Stimulated activated CD4-positive, alpha-beta T cell treated with anti-CD3 and anti-CD28 coated beads, Interleukin-2, amount 100 ng/mL, for 24 hours (primary cell): ENCODE measurements at places on chromosomes 6 and 20.
A peak's percentile ranks its signal among the peaks of the same experiment; 100 is the strongest.

GRCh38 chr6:162798546-162799266, 70.9 kb downstream of the PACRG start:
- no peak for DNase-seq

GRCh38 chr6:54899986-54900385, 53.4 kb downstream of the FAM83B start:
- no peak for DNase-seq

DNA sequence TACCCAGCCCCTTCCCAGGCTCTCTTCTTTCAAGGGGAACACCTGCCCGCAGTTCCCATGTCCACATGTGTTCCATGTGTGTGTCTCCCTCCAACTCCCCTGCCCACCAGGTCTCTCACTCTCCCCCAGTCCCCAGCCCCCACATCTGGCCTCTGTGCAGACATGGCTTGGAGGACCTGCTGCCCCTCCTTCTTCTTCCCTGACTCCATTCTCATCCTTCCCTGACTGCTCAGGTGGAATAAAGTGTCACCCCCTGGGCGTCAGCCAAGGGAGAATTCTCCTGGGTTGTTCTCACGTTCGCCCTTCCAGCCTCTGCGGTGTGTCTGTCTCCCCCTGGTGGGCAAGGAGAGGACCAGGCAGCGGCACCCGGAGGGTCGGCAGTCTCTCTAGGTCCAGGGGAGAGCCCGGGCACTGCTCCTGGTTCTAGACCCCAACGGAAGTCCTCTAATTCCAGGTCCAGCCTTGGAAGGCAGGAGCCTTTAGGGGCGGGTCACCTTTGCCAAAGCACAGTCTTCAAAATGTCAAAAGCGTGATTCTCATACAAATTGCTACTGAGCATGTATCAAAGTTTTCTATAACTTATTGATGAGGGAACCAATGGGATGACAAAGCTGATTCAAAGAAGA, 50.5 kb downstream of the EBF4 start:
- DNase-seq, result peak; percentile 70

DNA sequence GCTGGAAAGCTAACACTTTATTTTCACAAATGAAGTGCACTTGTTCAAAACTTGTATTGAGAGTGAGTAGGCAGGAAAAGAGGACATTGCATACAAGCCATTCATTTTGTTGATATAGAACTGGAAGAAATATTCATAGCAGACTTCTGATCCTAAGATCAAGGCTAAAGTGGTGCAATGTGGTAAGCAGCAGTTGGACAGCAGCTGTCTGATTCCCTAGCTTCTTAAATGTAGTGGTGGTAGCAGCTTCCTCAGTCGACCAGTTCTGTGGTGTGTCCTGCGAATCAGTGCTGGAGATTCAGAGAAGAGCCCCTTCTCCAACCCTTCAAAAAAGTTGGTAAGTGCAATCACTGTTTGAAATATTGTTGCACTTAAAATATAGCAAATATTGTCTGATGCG, 281.7 kb upstream of the GJE1 start:
- DNase-seq, result no peak

DNA sequence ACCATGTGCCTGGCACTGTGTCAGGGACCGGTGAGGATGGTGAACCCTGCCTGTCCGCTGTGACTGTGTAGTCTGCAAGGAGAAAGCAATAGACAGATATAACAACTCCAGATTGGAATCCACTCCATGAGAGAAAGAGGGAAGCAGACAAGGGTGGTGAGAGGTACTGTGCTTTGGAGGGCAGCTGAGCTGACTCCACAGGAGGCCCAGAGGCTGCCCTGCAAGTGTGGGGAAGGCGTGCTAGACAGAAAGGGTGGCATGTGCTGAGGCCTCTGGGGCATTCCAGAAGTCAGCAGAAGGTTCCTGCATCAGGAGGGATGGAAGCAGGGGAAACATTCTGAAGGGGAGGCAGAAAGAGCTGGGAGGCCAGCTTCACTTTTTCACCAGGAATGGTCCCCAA, 39.3 kb upstream of the APCDD1L start:
- DNase-seq, result no peak

DNA sequence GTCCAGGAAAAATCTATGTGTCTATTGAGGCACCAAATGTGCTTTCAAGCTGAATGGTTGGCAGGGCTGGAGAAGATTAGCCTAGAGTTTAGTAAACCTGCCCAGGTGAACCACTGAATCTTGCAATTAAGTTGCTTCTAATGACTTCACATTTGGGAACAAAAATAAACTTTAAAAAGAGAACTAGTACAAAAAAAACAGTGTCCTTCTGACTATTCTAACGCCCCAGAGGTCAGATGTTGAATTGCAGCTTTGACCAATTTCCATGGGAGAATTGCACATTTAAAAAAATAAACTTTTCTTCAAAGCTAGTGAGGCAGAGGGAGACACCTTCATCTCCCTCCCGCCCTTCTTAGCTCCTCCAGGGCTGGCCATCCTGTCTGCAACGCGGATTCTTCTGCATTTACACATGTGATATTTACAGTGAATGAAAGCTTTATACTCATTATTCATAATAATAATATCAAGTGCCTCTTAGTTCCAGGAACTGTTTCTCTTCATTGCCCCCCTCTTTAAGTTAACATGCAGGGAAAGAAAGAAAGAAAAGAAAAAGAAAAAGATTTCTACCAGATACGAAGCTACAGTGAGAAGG, 270.2 kb downstream of the SMOC2 start:
- no peak for DNase-seq

DNA sequence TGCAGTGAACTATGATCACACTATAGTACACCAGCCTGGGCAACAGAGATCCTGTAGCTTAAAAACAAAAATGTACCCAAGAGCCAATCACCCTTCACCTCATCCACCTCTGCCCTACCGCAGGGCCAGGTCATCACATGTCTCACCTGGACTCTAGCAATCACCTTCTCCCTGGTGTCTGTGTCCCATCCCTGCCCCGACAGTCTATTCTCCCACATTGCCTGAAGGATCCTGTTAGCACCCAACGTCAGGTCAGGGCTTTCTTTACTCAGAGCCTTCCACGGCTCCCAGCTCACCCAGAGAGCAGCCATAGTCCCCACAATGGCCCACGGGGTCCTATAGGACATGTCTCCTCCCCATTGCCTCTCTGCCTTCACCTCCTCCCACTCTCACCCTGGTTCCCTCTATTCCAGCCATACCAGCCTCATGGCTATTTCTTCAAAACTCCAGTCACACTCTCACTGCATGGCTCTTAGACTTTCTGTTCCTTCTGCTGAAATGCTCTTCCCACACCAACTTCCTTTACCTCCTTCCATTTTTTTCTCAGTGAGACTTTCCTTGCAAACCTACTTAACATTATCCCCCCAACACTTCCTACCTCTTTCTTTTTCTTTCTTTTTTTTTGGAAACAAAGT, 22.5 kb upstream of the ARFGEF2 start:
- no peak for DNase-seq

DNA sequence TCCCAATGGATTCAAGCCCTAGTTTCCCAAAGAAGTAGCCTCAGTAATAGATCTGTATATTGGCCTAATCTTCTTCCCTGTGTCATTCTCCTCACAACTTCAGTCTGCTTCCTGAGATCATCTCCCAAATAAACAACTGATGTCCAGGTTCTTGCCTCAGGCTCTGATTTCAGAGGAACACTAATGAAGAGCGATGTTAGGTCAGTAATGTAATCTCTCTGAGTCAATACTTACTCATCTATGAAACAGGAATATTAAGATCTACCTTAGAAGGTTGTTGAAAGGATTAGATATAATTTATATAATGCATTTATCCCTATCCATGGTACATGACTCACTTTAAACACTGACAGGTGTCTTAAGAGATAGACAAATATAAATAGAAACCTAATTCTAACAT, 246.0 kb upstream of the FLRT3 start:
- DNase-seq, result no peak

- DNase-seq, result no peak
Measured at GRCh38 chr20:62920039-62920645, 6.2 kb downstream of the DIDO1 start.

DNA sequence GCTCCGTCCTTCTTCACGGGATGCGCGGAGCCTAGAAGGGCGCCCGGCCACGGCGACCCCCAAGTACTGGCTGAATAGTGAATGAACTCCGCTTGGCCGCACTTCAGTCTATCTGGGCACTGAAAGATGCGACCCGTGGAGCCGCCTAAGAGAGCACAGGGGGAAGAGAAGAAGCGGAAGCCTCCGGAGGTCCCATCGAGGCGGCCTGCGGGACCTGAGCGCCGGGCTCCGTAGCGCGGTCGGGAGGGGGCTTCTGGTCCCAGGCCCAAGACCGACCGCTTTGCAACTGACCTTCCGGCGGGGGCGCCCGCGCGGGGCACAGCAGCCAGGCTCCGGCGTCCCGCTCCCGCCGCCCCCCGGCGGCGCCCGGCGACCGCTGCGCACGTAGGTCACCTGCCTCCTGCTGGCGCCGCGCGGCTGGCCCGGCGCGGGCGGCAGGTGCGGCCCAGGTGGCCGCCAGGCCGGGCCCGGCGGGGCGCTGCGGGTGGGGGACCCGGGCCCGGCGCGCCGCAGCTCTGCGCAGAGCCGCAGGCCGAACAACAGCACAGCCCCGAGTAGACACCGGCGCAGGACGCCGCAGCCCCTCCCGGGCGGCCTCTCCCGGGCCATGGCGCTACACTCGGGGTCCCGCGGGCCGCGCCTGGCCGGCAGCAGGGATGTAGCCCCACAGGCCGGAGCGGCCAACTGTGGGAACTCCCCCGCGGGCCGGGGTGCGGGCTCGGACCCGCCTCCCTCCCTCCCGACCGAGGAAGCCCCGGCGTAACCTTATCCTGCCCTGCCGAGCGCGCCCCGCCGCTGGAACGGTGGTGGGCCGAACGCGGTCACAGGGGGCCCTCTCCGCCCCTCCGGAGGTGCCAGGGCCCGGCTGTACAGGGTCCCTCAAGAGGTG, at the start of gene METTL24:
TSS of gene METTL24 (minus strand) at position 686 of the 889 bp plus-strand sequence. CDS start at position 609, 77 bp downstream.
- peak; percentile 14 for DNase-seq

DNA sequence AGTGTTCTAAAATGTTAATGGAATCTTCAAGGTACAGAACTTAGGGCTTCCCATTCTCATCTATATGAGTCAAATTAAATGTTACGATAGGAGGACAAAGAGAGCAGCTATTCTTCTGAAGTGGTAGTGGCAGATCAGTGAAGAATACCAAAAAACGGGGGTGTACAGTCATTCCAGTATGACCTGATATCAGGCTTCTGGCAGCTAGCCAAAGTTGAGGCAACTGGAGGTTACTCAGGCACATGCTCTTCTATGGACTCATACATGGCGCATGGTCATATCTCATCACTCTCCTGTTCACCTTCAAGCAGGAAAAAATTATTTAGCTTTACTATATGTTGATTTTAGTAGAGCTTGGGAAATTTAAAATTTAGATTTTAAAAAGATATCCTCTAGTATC, 1608.8 kb downstream of the GRIK2 start:
- no peak for DNase-seq

DNA sequence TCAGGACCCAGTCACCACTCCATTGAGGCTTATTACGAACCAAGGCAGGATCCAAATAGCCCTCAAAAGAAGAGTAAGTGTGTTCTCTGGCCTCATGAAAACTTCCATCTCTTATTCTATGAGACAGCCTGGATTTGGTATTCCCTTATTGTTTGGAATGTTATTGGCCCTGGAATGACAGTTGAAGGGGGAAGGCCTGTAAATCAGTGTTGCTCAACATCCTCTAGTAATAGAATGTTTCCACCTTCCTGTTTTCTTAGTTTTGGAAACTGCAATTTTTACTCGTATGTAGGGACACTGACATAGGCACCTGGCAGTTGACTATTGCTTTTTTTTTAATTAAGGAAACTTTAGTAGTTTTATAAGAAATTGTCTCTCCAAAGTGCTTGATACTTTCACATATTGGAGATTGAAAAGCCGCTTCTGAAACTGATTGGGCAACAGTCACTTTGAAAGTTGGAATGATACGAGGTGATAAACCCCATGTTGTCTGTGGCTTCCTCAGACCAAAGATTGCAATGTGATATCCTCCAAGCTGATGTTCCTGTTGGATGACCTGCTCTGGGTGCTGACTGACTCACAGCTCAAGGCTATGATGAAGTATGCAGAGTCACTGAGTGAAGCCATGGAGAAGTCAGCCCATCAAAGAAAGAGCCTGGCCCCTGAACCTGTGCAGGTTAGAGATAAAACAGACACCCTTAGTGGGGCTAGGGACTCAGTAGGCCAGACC, 43.1 kb downstream of the BLTP3A start:
- no peak for DNase-seq

GRCh38 chr6:111710911-111711310, 105.2 kb upstream of the TRAF3IP2 start:
- no peak for DNase-seq

DNA sequence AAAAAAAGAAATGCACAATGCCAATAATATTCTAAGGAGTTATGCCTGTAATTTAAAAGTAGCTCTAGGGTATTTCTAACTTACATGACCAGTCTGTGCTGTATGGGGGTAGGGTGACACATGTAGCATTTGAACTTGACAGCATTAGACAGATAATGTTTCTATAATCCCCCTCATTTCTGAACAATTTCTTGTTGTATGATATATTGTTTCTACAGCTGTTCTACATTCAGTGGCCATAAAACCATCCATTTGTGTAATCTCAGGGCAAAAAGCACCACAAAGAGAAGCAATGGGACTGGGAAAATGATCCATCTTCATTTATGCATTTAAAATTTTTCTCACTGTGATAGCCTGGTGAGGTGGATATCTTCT, 767.8 kb downstream of the TFAP2A start:
- DNase-seq, result no peak

DNA sequence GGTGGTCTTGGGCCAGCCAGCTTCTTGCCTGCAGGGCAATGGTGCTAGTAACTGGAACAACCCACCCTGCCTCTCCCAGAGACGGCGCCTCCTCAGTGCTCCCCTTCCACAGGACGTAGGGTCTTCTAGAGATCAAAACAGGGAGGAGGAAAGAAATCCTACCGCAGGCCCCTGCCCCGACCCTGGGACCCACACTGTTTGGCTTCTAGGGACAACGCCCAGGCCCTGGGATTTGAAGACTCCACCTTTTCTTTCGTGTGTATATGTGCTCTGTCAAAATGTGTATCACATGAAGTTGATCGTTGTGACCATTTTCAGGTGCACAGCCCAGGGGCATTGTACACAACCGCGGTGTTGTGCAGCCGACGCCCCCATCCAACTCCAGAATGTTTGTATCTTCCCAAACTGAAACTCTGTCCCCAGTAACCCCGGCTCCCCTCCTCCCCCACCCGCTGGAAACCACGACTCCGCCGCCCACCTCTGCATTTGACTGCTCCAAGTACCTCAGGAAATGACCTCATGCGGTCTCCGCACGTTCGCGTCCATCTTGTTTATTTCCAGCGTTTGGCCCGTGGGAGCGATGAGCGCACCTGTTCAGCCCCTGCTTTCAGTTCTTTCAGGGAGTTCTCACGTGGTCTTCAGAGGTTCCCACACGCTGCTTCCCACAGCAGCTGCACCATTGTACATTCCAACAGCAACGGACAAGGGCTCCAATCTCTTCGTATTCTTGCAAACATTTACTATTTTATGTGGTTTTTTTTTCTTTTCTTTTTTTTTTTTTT, 3.4 kb upstream of the BHLHE23 start:
- DNase-seq, result peak; percentile 71
